ENCODE measurements at places on chromosomes 7 and 10. TPM values are rescaled to one million over a fixed set of nuclear protein-coding genes. Genes with fewer than 3 reads are reported as not detected.
A peak's percentile ranks its signal among the peaks of the same experiment; 100 is the strongest.

DNA sequence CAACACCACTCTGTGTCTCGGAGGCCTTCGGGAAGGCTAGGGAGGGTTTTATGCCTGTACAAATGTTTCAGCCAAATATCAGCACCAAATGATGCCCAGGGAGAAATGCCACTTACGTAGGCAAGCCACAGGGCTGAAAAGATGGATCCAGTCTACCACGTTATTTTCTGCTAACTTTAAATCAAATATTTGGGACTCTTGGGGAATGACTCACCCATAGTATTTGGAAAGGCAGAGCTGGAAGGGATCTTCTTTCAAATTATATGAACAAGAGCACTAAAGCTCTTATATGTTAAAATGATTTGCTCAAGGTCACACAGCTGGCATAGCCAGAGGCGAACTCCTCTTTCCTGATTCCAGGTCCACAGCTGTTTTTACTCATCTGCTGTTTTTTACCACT, 591.4 kb downstream of the SORCS1 start:
- no peak for DNase-seq

GRCh38 chr7:106031300-106032035, 68.4 kb downstream of the CDHR3 start:
- DNase-seq = peak; percentile 57

GRCh38 chr7:136173874-136174273, 196.7 kb upstream of the MTPN start:
- no peak for DNase-seq

DNA sequence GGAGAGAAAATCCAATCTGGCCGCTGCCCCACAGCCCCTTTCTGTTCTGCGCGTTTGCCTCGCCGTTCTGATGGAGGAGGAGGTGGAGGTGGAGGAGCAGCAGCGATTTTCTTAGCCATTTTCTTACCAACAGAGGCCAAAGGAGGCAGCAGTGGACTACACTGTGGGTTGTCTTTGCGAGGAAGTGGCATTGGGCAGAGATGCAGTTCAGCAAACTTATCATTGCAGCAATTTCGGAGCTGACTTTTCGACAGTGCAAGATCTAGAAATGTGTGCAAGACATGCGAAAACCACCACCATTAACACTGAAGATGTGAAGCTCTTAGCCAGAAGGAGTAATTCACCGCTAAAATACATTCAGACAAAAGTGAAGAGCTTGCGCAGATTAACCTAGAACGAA, 1.9 kb upstream of the ARL4A start:
- DNase-seq = no peak

Gene LAMB1
- 810 TPM for polyA plus RNA-seq

DNA sequence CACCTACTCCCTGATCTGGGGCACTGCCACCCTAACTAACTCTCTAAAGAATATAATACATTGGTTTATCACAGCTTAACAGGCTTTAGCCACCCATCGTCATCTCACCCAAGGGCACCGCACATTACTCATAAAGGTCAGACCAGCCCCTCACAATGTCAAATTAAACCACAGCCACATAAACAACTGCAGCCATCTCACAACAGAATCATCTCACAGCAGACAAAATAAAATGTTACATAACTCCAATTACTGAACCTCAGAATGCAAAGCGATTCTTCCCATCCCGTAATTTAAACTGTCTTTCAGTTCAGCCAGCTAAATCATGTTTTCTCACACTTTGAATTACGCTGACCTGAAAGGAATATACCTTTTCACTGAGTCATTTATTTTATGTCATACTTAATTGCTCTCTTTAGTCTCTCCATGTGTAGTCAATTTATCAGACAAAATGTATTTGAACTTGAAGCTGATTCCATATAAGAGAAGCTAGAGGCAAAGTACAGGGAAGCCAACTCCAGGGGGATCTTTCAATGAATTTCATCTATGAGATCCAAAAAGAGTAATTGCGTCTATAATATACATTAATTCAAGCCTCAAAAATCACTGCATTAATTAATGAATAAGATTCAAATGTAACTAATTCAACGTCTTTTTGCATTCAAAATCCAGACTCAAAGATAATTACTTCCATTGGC, 96.9 kb upstream of the NEBL start:
- DNase-seq = no peak

Gene GPER1
- 12.2 TPM for polyA plus RNA-seq

DNA sequence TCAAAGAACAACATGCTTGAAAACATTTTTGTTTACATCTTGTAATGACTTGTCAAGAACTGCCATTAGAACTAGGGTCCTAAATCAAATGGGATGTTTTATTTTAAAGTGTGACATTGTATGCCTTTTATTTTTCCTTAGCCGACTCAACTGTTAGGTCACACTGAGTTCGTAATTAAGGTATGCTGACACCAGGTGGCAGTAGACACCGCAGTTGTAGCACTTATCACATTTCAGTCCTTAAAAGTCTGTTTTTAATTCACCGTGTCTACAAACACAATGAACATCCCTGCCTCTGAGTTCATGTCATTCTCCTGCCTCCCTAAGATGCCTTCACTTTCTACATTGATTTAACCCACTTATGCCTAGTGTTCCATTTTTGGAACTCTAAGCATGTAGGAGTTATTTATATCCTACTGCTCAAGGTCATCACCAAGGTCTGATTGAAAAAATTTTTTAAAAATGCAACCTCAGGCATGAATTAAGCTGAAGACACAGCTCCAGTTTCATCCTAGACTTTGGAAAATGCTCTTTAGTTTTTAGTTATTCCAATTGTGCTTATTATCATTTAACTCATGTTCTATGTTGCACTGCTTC, 186.1 kb downstream of the BMPER start:
- DNase-seq = no peak

- no peak for DNase-seq
Observed at GRCh38 chr7:80107278-80107677, 27.4 kb upstream of the GNAI1 start.

Gene ODAD2
- 1.4 TPM for polyA plus RNA-seq

Gene MYPN
- polyA plus RNA-seq = 122 TPM

GRCh38 chr7:156778668-156779067, 114.3 kb downstream of the LMBR1 start:
- DNase-seq = no peak

DNA sequence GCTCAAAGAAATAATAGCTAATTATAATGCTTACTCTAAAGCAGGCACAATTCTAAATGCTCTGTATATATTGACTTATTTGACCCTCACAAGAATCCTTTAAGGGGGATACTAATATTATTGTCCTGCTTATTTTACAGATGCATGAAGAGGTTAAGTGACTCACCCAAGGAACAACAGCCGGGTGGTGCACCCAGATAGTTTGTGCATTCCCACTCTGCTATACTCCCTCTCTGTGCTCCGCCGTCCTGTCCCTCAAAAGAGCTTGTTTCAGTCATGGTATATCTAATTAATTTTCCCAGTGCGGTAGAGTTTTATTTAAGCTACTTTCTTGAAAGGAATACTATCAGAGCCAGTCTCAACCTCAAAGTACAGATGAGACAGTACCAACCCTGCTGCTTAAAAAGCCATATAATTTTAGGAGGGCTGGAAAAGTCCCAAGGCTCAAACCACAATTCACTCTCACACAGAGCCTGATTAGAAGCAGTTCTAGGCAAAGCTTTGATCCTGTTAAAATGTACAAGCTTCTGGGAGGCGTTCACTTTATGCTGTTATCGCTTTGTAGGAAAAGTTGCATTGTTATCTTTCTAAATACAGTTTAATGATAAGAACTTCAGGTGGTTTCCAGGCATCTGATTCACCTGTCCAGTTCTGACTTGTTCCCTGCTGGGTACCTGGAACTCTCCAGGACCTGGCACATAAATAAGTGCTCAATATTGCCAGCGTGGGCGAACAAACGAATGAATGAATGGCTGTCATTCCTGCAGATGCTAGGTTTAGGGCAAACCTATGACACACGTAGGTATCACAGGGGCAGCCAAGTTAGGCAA, 261.5 kb upstream of the KLF14 start:
- no peak for DNase-seq

GRCh38 chr7:128034825-128035224, 3.6 kb upstream of the LRRC4 start:
- DNase-seq = no peak

Gene OR13A1
- 0.08 TPM for polyA plus RNA-seq

Gene GARIN1A
- polyA plus RNA-seq = 2.7 TPM

- DNase-seq = no peak
Observed at GRCh38 chr10:84599254-84599653, 270.9 kb downstream of the CCSER2 start.

GRCh38 chr10:91198781-91199180, 21.7 kb upstream of the PCGF5 start:
- no peak for DNase-seq

DNA sequence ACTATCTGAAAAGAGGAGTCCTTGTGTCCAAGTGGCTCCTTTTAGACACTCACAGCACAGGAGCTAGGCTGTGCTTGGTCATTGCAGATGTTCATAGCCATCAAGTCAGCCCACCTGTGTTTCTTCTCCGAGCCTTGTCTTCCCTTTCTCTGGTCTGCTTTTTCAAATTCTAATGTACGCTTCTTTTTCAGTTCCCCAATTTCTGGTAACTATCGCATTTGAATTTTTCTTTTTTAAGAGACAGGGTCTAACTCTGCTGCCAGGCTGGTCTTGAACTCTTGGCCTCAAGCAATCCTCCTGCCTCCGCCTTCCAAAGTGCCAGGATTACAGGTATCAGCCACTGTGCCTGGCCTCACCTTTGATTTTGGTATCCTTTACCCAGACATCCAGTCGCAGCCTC, 18.9 kb downstream of the APBB1IP start:
- no peak for DNase-seq

Gene HMX3
- polyA plus RNA-seq = not detected

Gene JAKMIP3
- 0.38 TPM for polyA plus RNA-seq

- DNase-seq = no peak
Observed at GRCh38 chr7:29843093-29843492, 36.8 kb downstream of the WIPF3 start.

Gene TMEM229A
- polyA plus RNA-seq = not detected

Gene DGKB
- polyA plus RNA-seq = 0.82 TPM

DNA sequence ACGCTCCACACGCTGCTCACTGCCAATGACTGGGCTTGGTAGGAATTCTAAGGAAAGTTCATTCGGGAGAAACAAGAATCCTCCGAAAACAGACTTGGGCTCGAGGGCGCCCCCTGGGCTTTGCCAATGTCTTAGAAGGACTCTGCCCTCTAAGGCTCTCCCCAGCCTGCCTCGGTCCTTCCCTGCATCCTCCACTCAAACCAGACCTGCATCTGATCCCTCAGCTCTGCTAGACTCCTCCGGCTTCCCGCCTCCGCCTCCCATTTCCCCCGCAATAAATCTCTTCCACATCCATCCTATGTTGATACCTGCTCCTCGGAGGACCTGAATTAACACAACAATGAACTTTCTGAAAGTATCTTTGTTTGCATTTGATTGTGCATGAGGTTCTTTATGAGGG, 177.6 kb downstream of the PLPP4 start:
- no peak for DNase-seq

DNA sequence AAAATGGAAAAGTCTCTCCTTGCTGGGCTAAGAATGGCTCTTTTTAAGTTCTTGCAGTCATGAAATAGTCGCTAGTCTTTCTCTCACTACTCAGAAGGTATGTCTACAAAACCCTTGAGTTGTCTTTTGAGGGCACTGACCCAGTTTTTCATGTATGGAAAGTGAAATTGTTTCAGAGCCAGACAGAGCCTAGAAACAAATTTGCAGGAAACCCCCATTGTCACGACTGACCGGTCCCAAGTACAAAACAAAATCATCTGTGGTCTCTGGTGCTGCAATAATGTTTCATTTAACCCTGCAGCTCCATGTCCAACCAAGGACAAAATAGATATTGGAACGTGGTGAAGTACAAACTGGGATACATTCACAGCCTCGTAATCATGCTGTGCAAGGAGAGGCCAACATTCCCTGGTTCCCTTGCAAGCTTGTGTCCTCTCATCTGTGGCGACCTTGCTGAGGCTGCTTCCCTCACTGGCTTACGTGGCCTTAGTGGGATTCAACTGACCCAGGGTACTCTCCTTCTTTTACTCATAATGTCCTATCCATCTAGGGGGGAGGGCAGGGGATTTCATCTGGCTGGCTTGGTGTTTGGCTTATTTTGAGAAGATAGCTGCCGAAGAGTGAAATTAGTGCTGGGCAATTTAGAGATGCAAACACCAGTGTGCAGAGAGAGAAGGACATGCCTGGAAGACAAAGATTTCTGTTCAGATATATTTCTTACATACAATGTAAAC, 172.5 kb downstream of the IPMK start:
- DNase-seq = no peak

Gene SLF2
- polyA plus RNA-seq = 130 TPM

Gene CLDN3
- polyA plus RNA-seq = 14.9 TPM

DNA sequence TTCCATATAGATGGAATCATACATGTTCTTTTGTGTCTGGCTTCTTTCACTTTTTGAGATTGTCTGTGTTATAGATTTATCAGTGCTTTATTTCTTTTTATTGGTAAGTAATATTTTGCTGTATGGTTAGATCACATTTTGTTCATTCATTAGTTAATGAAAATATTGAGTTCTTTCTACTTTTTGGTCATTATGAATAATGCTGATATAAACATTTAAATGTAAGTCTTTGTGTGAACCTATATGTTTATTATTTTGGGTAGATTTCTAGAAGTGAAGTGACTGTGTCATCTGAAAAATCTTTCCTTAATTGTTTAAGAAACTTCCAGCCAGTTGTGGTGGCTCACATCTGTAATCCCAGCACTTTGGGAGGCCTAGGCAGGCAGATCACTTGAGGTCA, 11.4 kb upstream of the VWDE start:
- DNase-seq = no peak
